ENCODE measurements at places on chromosomes 5 and 9.

DNA sequence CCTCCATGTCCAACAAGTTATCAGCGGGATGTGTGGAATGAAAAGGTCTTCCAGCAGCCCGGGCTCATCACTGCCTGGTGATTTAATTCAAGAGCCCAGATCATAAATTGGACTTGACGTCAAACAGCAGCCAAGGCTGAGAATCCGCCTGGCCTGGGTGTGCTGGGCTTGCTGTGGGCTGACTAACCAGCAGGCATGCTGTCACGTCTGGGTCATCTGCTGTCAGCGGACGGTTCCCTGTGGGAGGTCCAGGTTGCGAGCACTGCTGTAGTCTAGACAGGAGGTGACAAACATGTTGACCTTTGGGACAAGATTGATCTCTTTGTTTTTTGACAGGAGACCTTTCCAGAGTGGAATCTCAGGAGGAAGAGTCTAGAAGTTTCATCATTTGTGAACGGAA is 289.7 kb downstream of the OSTF1 start:
- DNase-seq: no peak

DNA sequence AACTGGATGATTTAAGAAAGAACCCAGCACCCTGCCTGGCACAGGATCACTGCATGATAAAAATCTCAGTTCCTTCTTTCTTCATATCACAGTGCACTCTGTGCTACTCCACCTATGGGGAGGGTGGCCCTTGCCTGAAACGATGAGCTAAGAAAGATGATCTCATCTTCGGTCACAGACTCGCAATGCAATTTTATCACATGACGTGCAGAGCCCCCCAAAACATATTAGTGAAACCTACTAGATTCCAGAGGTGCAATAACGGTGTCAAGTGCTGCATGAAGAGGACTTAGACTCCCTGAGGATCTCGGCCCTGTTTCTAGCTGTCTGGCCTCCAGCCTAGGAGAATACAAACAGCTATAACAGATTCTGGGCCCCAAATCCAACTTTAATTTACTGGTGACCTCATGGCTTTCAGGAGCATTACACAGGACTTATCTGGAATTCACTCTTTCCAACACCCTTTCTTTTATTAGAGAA is 104.0 kb downstream of the EBF1 start:
- no peak for DNase-seq

DNA sequence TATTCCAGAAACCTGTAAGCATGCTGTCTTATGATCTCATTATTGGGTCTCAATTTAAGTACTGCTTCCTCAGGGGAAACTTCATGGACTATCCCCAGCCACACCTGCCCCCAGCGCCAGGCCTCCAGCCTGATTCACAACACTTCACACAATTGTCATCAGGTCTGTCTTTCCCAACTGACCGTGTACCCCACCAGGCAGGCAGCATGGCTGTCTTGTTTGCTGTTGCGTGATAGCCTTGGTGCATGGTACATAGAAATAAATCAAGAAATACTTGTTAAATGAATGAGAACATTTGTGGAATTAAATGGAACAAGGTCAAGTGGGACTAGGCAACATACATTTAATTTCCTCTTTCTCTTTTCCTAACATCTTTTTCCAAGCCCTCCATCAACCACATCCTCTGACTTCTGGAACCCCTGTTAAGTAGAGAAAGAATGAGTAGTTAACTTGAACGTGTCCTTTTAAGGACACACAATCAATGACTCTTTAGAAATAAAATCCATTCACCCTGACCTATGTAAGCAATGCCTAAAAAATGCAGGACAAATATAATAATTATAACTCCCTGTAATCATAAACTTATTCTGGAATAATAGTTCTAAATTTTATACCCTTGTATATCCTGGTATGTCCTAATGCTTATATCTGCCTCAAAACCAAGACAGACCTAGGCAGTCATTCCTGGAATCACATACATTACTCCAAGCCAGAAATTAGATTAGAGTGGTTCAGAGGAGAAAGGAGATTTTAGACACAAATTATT is 17.2 kb upstream of the THG1L start:
- DNase-seq: no peak

DNA sequence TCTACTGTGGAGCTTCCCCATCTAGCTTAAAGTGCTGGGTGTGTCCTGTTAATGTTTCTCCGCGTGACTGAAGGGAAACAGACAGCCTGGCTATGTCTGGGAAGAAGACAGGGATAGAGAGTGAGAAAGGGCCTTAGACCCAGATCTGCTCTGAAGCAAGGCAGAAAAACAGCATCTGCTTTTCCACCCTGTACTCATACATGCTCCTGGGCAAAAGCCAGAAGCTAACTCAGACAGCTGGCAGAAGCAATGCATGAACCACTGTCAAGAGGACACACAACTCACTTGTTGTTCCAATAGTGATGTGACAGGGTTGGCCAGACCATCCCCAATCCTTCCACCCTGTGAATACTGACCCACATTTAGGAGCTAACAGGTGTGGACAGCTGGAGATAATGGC is 63.3 kb downstream of the DPYSL3 start:
- no peak for DNase-seq

DNA sequence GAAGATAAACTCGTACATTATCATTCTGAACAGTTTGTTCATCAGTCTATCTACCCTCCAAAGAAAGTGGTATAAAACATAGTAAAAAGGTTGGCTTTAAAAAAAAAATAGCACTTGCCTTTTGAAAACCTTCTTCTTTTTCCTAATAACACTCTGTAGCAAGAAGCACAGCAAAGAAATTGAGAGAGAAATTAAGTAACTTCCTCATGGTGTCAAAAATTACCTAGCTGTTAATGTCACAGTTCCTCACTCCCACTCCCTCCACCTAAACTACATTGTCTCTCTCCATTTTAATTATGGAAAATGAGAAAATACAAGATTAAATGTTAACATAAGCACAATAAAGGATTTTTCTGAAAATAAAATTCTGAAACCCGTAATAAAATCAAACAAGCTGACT is 72.2 kb downstream of the CERT1 start:
- no peak for DNase-seq

DNA sequence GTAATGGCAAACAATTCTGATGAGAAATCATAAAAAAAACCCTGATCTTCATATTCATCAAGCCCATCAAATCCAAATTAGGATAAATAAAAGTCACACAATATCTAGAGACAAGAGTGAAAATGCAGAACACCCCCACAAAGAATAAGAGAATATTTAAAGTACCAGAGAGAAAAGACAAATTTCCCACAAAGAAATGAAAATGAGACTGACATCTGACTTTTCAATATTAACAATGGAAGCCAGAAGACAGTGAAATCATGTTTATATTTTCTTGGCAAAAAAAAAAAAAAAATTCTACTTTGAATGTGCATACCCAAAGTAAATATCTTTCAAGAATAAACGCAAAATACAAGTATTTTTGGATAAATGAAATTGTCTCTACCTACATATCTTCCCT is 28.9 kb upstream of the COL5A1 start:
- no peak for DNase-seq

GRCh38 chr5:167511276-167511675 is 780.2 kb upstream of the WWC1 start:
- DNase-seq: no peak

- DNase-seq: no peak
Observed at GRCh38 chr5:168365581-168366081, 74.2 kb downstream of the WWC1 start.

- DNase-seq: no peak
Observed at GRCh38 chr9:21883642-21884041, 81.2 kb downstream of the MTAP start.

DNA sequence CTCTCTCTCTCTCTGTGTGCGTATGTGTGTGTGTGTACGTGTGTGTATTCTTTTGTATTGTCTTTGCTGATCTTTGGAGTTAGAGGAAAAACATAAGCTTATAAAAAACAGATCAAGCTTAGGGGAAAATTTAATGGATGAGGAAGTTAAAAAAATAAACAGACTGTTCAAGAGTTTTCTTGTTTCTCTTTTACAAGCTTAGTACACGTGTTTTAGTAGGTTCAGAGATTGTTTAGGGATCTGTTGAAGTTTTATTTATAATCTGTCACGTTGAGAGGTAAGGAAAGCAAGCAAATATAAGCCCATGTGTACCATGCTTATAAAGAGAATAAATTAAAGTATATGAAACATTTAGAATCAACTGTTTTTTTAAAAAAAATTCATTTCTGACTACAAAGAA is 1470.3 kb upstream of the NUDT12 start:
- DNase-seq: no peak

- DNase-seq: no peak
Observed at GRCh38 chr9:117952581-117952980, 248.4 kb downstream of the TLR4 start.

GRCh38 chr5:78235289-78235688 is 59.2 kb downstream of the AP3B1 start:
- DNase-seq: no peak

DNA sequence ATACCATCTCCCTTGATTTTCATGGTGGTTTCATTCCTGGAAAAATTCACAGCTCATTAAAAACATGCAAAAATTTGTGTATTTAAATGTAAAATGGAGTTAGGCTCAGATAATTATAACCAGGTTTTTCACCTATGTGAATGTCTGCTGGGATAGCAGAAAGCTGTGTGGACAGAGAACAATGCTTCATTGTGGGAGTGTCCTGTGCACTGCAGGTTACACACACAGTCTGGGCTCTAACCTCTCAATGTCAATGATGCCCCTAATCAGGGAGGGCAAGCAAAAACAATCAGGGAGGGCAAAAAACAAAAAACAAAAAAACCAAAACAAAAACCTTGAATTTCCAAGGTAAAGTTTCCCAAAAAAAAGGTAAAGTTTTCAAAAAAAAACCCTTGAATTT is 158.9 kb upstream of the KLF9 start:
- DNase-seq: no peak

- DNase-seq: peak; percentile 28
Observed at GRCh38 chr5:42993516-42994245, 46.4 kb downstream of the ANXA2R start.

- no peak for DNase-seq
Observed at GRCh38 chr5:115543365-115544042, 1.1 kb downstream of the FEM1C start.

- DNase-seq: no peak
Observed at GRCh38 chr9:137228968-137229896, 1.5 kb upstream of the SLC34A3 start.

GRCh38 chr9:892123-892522 is 50.6 kb downstream of the DMRT1 start:
- DNase-seq: no peak

DNA sequence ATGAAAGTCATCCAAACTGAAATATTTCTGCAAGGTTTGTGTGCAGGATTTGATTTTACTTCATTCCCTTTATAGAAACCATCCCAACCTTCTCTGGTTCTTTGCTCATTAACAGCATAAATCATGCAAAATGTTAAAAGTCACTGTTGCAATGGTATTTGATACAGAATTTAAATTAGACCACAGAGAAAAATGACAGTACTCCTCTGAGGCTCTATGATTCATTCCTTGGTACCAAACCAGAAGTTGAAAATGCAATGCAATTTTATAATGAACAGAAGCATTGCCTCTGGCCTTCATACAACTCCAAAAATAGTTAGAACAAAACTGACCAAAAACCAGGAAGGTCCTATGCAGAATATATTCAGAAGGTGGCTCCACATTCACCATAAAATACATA is 607.1 kb downstream of the TLE1 start:
- no peak for DNase-seq

- DNase-seq: no peak
Observed at GRCh38 chr9:3825721-3826120, 299.9 kb upstream of the RFX3 start.

DNA sequence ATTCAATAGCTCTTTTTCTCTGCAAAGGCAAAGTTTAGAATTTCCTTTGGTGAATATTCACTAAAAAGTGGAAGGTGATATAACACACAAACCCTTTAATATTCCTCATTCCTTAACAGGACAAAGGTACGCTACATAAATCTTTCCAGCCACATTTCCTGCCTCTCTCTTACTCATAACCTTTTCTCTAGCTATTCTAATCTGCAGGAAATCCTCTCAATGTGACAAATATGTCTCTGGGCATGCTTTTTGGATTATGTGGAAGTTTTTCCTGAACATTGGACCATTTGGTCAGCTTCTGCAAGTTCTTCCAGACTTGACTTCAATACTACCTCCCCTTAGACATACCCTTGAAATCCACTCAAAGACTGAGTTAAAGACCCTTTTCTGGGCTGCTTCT is 186.3 kb upstream of the TUSC1 start:
- DNase-seq: no peak

GRCh38 chr5:114362977-114363761 is 1.3 kb downstream of the KCNN2 start:
- DNase-seq: no peak

Data from amniotic stem cell (primary cell).